ENCODE measurements at places on chromosomes 5 and 9.

- no peak for DNase-seq
Measured at GRCh38 chr5:123819386-123819785, 307.4 kb downstream of the CSNK1G3 start.

- no peak for DNase-seq
Measured at GRCh38 chr5:113293068-113293974, 141.5 kb downstream of the TSSK1B start.

DNA sequence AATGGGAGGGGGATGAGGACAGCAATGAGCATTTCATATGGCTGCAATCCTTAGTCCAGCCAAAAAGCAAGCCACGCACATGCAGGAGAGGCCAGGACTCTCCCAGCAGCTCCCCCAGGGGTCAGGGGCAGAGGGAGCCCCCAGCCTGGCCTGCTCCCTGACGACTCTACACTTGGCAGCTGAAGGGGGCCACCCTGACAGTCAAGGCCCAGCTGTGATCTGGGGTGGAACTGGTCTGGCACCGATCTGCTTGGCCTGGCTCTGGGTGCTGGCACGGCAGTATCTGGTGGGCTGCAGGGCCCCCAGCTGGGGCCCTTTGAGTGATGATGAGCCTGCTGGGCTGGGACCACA lies 118.1 kb downstream of the ADAMTS2 start:
- no peak for DNase-seq

DNA sequence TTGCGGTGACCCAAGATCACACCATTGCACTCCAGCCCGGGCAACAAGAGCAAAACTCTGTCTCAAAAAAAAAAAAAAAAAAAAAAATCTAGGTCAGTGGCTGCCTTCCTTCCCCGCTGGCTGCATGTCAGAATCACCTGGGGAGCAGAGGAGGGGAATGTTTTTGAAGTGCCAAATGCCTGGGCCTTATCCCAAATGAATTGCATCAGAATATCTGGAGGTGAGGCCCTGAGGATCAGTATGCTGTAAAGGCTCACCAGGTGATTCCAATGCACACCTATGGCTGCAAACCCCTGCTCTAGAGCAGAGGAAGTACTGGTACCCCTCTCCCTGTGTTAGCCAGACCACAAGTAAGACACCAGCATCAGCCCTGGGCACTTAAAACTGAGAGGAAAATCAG lies 44.7 kb upstream of the GABRP start:
- DNase-seq, result no peak

DNA sequence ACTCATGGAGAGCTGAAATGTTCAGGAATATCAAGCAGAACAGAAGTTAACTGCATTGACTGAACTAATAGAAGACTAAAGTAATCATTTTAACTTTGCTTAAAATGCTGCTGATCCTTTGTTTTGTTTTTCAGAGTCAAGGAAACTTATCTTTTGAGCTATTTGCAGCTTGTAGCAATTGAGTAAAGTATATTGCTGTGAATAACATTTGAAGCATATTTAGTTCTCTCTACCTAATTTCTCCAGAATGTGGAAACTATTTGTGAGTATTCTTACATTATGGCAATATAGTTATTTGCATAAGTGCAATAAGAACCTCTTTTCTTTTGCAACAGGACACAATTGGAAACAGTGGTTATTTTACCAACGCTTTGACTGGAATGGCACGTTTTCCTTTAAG lies 5.3 kb upstream of the SOX30 start:
- DNase-seq, result no peak

DNA sequence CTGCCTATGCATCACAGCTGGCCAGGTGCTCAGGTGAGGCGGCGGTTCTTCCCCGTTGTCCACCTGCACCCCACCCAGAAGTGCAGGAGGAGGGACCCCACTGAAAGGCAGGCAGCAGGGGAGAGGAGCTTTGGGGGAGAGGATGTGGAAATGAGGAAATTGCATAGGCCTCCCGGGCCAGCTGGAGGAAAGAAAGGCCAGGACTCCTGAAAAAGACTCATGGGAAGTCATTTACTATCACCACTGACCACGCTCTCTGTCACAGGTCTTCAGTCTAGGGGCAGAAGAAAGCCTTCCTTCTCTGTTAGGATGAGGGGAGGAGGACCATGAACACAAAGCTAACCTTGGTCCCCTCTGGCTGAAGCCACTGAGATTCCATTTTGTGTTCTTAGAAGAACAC lies 28.1 kb downstream of the KCNMB1 start:
- DNase-seq, result no peak

DNA sequence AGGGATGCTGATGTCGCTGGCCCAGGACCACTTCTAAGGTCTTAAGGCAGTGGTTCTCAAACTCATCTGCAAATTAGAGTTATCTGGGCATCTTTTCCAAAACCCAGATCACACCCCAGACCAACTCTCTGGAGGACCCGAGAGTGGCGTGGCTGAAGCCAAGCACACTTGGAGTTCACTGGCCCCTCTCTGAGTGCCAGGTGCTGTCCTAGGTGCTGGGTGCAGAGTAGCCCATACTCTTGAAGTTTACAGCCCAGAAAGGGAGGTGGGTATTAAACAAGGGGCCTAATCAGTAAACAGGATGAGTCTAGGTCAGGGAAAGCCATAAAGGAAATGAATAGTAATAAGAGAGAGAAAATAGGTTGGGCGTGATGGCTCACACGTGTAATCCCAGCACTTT lies 17.6 kb downstream of the CAMK2A start:
- DNase-seq, result no peak

DNA sequence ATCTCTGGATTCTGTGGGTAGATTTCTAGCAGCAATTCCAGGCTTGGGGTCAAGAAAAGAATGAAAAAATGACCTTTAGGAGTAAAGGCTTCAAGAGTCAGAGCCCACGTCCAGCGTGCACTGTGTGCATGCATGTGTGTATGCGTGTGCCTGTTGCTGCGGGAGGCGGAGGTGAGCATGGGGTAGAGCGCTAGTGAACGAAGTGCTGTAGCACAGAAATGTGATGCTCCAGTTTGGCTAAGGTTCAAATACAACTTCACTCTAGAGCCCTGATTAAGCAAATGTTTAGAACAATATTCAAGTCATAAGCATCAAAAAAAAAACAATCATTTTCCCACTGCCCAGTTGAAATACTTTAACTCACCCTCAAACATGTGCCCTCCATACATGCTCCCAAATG lies 403.9 kb downstream of the ZNF608 start:
- DNase-seq, result no peak

DNA sequence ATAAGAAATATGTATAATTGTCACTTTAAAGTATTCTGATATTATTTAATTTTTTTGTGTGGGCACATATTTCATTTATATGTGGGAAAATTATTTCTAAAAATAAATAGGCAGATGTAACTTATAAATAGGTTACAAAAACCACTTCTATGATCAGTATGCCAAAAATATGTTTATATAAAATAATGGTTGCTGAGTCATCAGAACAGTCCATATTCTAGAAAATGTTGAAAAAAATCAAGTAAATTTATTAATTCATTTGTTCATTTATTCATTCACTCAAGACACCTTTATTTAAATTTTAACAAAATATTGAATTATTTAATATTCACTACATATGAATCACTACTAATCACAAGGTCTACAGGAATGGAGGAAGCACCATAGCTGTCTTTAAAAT lies 1387.3 kb upstream of the C9orf72 start:
- DNase-seq, result no peak

Data from NCI-H446 treated with DMSO at 0.1 percent for 48 hours (cell line).